ENCODE measurements at places on chromosomes 7 and 10. TPM values are rescaled to one million over a fixed set of nuclear protein-coding genes. Genes with fewer than 3 reads are reported as not detected.

The MRC1 gene
- 16.2 TPM for total RNA-seq

The ANKRD22 gene
- total RNA-seq = not detected

The NKX1-2 gene
- total RNA-seq = not detected

The HOGA1 gene
- total RNA-seq = 0.36 TPM

The RAPGEF5 gene
- 140 TPM for total RNA-seq

The COL26A1 gene
- not detected for total RNA-seq

The NEUROD6 gene
- not detected for total RNA-seq

The CYP3A4 gene
- not detected for total RNA-seq
